ENCODE measurements at places on chromosomes 2 and 18.

GRCh38 chr2:8457699-8458502, 224.0 kb upstream of the ID2 start:
- DNase-seq: no peak

DNA sequence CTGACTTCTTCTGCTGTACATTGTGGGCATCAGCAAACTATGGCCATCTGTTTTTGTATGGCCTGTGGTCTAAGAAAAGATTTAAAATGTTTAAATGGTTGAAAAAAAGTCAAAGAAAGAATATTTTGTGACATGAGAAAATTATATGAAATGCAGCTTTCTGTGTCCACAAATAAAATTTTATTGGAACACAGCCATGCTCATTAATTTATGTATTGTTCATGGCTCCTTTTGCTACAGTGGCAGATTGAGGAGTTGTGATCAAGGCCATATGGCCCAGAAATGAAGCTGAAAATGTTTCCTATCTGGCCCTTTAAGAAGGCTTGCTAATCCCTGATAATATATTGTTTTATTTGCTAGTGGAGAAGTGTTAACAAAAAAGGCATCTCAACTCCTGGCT, 162.0 kb downstream of the SLC4A3 start:
- DNase-seq: no peak

- DNase-seq: no peak
These were observed 113.6 kb upstream of the NXPH2 start for GRCh38 chr2:138893746-138894145.

DNA sequence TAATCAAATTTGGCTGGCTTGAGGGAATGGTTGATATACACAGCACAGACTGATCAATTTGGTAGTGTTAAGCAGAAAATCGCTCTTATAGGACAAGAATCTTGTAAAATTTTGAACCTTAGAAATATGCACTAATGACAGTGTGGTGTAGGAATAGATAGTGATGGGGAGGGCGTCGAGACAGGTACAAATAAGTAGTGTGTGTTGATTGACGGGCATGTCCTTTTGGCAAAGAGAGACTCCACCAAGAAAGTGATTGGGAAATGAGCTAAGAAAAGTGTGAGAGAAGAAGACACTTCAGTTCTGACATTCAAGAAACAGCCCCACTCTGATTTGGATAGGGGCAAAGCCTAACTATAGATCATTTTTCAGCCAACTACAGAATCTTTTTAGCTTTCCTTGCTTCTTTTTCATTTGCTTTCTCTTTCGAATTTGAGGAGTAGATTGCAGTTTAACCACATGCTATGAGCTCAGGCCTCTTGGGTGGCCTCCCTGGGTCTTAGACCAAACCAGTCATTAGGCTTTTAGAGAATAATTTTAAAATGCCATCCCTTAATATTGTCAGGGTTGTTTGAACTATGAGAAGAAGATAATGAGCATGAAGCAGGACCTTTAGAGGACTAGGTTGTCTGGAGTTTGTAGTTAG, 127.1 kb downstream of the CERS6 start:
- no peak for DNase-seq

GRCh38 chr2:183866666-183867065, 731.7 kb upstream of the ZNF804A start:
- DNase-seq: no peak

GRCh38 chr2:101433465-101433864, 41.4 kb downstream of the RFX8 start:
- no peak for DNase-seq

DNA sequence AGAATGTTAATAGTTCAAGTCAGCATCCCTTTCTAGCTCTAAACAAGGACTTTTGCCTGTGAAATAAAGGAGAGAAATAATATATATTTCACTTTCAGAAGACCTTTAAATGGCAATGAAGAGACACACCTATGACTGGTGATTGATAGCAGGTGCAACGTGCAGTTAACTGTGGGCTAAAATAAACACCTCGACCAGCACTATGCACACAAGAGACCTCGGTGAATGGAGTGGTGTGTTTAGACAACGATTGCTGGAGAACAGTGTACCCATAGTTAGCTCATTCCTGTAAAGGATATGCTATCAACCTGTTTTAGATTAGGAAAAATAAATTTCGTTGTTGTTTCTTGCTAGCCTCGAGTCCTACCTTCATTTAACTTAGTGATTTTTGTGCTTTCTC, 143.4 kb downstream of the NR4A2 start:
- DNase-seq: no peak

GRCh38 chr18:59090966-59091603, 48.6 kb upstream of the SEC11C start:
- DNase-seq: no peak

GRCh38 chr2:36147670-36148390, 207.7 kb upstream of the CRIM1 start:
- no peak for DNase-seq

Measured in upper lobe of left lung (tissue), 6 donors.